ENCODE measurements at places on chromosomes 1 and 21. TPM values are rescaled to one million over a fixed set of nuclear protein-coding genes. Genes with fewer than 3 reads are reported as not detected.

AHCYL1 gene
- total RNA-seq, result 109 TPM

- no peak for DNase-seq
- no peak overlapping the region for H3K4me3 ChIP-seq
- H3K27ac ChIP-seq, result peak overlapping the region; percentile 36
- H3K4me1 ChIP-seq, result peaks cover 59% of the 10 kb centered on the region
These were observed 38.8 kb downstream of the C1orf21 start for GRCh38 chr1:184425449-184426277.

GRCh38 chr1:9549955-9550546, 10.8 kb downstream of the SLC25A33 start:
- peaks cover 64% of the 10 kb centered on the region for H3K4me1 ChIP-seq
- no peak overlapping the region for H3K4me3 ChIP-seq
- no peak for DNase-seq
- H3K27ac ChIP-seq, result peak overlapping the region; percentile 95
- H3K27me3 ChIP-seq, result no peaks in the 10 kb centered on the region

- no peaks in the 10 kb centered on the region for H3K27me3 ChIP-seq
- H3K27ac ChIP-seq, result no peak overlapping the region
- H3K4me3 ChIP-seq, result no peak overlapping the region
- H3K4me1 ChIP-seq, result no peaks in the 10 kb centered on the region
- DNase-seq, result no peak
These were observed 43.2 kb downstream of the GJA5 start for GRCh38 chr1:147717051-147717705.

DNA sequence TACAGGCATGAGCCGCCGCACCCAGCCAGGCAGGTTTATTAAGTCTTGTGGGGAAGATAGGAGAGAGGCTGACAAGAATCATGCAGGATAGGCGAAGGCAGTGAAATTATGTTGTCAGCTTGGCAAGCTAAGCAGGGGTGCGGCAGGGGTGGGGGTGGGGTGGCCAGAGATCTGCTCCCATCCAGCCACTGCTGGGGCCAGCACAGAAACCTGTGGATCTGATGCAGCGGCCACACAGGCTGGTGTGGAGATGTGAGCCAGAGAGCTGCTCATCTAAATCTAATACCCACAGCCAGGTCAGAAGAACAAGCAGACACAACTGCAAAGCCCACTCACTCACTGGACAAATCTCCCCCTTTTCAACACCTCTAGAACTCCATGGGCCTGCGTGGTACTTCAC, 68.7 kb downstream of the KCTD3 start:
- no peaks in the 10 kb centered on the region for H3K36me3 ChIP-seq
- no peaks in the 10 kb centered on the region for H3K27me3 ChIP-seq
- no peaks in the 10 kb centered on the region for H3K4me1 ChIP-seq
- no peak overlapping the region for H3K4me3 ChIP-seq
- no peak overlapping the region for H3K27ac ChIP-seq
- no peak for DNase-seq
